ENCODE measurements at places on chromosomes 6 and 20.
A peak's percentile ranks its signal among the peaks of the same experiment; 100 is the strongest.

- no peak for DNase-seq
Measured at GRCh38 chr20:6623989-6624388, 143.5 kb upstream of the BMP2 start.

- no peak for DNase-seq
Measured at GRCh38 chr6:124433387-124434160, 528.7 kb upstream of the RNF217 start.

GRCh38 chr6:111252726-111253125 is 165.4 kb downstream of the SLC16A10 start:
- no peak for DNase-seq

GRCh38 chr20:64071341-64072332 is 7.7 kb downstream of the RGS19 start:
- DNase-seq: no peak

DNA sequence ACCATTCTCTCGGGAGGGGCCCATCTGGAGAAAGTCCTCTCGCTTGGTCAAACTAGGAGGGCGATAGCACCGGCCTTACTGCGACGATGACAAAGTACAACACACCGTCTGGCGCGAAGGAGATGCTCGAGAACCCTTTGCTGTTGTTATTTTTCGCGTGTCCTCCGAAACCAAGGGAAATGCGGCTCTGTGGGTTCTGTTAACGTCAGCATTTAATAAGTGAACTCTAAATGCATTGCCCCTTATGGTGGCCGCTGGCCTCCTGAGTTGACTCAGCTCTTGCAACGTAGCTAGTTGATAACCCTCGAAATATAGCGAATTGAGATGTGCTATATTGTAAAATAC is 577 bp upstream of the SCAND1 start:
- no peak for DNase-seq

DNA sequence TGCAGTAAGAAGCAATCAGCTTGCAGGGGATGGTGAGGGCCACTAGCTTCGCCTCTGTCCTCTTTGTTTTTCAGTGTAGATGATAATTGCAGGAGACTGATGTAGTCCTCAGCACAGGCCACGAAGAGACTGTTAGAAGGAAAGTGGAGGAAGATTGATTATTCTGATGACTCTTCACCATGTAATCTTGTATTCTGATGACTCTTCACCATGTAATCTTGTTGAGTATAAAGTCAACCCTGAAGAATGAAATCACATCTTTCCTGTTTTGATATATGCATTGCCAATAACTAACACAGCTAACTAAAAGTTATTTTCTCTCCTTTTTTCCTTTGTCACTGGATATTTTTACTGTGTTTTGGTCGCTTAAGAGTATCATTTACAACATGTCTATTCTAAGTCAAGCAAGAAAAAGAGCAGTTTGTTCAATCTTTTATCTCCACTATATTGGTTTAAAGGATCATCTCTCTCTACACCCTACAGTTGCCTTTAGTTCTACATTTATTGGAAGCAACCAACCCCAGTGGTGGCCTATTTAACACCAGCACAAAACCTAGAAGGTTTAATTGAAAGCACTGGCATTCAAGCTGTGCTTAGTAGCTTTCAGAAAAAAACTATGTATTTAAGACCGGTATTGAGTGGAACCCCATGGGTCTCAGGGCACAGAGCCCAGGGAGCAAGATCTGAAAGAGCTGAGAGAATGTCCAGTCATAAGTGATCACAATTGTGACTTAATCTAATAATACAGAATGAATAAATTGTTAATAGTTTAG is 107.2 kb upstream of the BTBD3 start:
- no peak for DNase-seq

GRCh38 chr6:150749091-150749670 is 116.3 kb upstream of the MTHFD1L start:
- DNase-seq: no peak

DNA sequence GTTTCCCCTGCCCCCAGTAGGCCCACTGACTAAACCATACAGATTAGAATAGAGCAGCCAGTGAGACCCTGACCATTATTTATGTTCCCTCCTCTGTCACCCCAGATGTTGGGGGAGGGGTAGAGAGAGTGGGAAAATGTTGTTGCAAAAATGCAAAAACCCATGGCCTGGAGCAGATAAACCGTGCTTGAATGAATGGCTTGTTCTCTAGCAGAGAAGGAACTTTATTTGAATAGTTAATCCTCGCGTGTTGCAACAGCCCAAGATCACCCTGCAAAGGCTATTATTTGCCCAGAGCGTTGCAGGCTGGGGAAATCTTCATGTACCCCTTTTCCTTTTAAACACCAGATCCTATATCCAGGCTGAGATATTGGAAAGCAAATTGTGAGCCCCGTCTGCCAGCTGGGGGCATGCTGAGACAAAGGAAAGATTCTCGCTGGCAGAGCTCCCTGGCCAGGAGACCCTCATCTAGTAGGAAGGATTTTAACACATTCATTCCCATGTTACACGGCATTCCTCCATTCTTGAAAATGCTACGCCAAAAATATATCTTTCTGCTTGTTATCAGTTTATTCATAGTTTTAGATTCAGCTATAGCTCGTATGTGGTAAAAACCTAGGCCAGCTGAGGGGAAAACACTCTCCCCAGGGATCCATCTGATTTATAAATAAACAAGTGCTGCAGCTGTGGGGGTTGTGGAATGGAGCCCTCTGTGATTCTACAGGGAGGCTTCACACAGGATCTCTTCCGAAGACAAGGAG is 53.0 kb downstream of the LINC00237 start:
- no peak for DNase-seq

- DNase-seq: no peak
Measured at GRCh38 chr6:110532431-110532830, 56.0 kb upstream of the SLC22A16 start.

- no peak for DNase-seq
Measured at GRCh38 chr6:42093582-42094329, 43.4 kb downstream of the TAF8 start.

DNA sequence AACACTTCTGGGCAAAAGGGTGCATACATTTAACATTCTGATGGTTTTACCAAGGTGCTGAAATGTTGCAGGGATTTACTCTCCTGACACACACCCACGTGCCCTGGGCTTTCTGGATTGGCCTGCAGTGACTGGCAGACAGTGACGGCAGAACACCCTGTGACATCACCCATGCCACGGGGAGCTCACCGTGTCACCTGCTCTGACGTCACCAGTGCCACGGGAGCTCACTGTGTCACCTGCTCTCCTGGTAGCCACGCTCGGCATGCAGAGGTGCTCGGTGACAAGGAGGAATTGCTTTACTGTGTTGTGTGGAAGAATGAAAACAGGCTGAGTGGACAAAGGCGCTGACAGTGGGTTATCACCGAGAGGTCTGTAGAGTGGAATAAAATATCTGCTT is 99.3 kb downstream of the RAMACL start:
- no peak for DNase-seq

DNA sequence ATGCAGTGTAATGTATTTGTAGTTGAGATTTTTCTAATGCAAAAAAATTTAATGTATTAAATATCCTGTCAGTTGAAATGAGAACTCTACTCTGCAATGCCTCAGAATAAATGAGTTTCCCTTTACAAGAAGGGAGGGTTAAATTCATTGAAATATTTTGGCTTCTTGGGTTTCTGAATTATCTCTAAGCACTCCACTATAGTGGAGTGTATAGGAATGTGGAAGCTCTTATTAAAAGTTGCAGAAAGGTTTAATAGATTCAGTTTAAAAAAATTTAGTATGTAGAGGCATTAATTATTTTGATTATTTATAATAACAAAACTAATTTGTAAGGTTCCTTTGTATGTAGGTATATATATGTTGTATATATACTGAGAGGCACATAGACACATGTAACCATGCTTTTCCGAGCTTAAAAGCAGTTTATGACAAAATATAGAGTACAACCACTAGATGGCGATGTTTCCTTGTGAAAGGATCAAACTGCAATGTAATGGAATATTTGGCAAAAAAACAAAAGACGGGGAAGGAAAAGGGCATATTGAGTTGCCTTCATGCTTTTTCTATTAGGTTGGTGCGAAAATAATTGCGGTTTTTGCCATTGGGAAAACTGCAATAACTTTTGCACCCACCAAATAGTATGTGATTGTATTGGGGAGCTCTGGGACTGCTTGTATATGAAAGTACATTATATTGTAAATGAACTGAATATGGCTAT is 144.2 kb downstream of the MYO6 start:
- DNase-seq: no peak

DNA sequence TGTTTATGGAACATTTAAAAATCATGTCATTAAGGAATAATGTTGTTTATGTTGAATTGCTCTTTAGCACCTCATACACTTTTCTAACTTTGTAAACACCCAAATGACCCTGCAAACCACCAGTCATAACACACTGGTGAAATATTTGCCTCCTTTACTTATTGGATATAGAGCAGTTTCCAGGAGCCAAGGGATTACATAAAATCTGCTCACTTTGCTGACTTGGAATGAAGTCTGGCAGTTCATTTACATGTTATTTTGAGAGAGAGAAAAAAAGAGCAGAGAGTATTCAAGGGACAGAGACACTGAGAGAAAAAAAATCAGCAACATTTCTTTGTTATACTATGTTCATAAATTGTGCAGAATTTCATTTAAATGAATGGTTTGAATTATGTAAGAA is 46.6 kb upstream of the DEFB112 start:
- DNase-seq: no peak

- DNase-seq: no peak
Measured at GRCh38 chr6:31626952-31627351, 6.4 kb downstream of the PRRC2A start.

GRCh38 chr6:75463061-75463460 is 30.5 kb downstream of the FILIP1 start:
- DNase-seq: no peak

GRCh38 chr6:142341855-142342330 is 40.1 kb downstream of the ADGRG6 start:
- DNase-seq: no peak

DNA sequence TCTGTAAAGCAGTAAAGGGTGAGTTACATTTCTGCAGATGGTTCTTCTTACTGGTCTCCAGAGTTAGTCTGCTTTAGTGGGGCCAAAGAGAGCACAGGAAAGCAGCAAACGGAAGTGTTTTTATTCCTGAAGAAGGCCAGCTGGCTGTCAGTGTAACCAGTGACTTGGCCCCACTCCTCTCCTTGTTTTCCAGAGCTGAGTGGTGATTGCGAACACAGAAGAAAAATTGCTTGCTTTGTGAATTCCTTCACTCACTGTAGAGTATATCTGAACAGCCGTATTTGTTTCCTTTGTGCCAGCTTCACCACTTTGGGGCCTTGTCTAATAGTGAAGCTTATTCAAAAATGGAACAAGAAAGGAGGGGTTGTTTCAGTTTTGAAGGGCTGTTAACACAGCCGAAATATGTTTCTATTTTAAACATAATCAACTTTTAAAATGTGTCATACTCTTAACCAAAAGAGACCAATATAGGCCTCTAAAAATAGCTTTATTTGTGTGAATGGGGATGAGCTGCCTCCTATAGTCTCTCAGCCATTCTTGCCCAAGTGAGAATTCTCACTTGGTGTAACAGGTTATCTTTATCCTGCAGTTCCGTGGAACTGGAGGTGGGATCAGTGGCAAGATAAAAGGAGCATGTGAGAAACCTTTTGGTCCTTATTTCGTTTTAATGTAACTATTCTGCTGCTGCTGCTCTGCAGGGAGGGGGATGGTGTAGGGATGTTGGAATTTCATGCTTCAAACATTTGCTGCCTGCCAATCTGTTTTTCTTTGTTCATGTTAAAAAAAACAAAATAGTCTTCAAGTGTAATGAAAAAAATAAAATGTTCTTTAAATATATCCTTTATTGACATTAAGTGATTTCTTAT is 37.8 kb downstream of the ZC2HC1B start:
- no peak for DNase-seq

- DNase-seq: no peak
Measured at GRCh38 chr20:41038878-41039404, 10.3 kb downstream of the TOP1 start.

DNA sequence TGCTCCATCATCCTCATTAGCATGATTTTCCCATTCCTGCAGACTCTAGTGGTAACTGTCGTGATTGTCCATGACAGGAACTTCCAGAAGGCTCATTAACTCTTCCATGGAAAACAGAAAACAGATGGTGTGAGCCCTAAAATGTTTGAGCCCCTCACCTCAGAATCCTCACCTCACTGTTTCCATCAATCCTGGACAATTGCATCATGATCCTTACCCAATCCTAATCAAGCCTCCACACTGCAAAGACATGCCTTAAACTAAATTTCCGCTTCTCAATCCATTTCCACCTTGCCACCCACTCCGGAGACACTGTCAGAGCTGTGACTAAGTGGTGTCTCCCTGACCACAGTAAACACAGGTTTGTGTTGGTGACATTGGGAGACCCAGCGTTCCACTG is 311.0 kb upstream of the JARID2 start:
- no peak for DNase-seq

GRCh38 chr6:41894366-41895299 is 542 bp downstream of the USP49 start:
- DNase-seq: peak; percentile 10

DNA sequence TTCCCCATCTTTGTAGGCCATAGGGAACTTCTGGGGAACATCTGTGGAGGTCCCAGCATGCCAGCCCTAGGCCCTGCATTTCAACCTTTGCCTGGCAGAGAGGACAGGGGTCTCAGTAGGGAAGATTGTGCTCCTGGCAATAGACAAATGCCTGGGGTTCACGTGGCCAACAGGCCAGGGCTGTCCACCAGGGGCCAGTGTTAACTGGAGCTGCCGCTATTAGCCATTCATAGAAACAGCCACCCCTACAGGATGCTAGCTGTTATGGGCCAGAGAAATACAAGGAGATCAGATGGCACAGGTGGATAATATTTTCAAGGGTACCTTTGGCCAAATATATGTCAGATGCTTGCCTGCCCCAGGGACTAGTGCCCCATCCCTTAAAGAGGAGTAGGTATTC is 932.9 kb downstream of the QKI start:
- DNase-seq: no peak

DNA sequence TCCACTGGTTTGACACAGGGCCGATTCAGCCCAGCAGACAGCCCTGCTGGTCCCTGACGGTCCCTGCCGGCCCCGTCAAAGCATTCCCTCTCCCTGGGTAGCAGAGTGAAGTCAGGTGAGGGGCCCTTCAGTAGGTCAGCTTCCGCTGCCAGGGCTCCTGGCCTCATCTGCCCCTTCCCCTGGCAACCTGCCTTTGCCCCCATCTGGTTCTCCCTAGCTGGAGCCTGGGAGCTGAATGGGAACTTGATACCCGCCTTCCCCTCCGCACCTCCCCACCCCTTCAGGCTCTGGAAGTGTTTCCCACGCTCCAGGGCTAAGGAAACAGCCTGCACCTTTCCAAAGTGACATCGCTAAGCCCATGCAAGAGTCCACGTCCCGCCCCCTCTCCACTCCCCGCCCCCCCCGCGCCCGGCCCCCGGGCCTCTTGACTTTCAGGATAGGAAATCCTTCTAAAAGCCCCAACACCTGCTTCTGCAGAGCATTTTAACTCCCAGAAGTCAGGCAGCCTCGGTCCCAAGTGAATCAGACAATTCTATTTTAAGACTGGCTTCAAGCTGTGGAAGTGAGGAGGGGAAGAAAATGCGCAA is 53.3 kb downstream of the ISM1 start:
- DNase-seq: no peak

- no peak for DNase-seq
Measured at GRCh38 chr20:51442602-51443001, 99.9 kb downstream of the NFATC2 start.

- DNase-seq: no peak
Measured at GRCh38 chr6:140041571-140042332, 667.3 kb upstream of the CITED2 start.

GRCh38 chr6:25777856-25778649 is 23.5 kb downstream of the SLC17A4 start:
- no peak for DNase-seq

Measured in activated naive CD4-positive, alpha-beta T cell treated with Interleukin-2 at 50 U/mL for 16 hours (primary cell).